ENCODE measurements at places on chromosomes 2 and 18.
A peak's percentile ranks its signal among the peaks of the same experiment; 100 is the strongest.

- DNase-seq, result no peak
Observed at GRCh38 chr2:221442128-221442527, 130.0 kb downstream of the EPHA4 start.

- DNase-seq, result peak; percentile 60
Observed at GRCh38 chr2:175309799-175310198, 128.3 kb upstream of the ATP5MC3 start.

DNA sequence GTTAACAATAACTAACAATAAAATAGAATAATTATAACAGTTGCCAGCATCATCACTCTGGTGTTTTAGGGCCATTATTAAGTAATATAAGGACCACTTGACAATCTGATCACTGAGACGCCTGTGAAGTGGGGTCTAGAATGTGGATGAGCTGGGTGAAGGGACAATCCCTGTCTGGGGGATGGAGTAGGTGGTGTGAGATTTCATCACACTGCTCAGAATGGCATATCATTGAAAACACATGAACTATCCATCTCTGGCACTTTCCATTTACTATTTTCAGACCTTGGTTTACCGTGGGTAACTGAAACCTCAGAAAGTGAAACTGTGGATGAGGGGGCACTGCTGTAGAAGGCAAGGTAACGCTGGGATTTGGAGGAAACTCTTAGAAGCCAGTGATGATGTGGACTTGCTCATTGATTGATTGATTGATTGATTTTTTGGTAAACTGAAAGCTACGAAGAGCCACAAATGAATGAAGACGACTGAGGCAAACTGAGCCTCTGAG, 204.4 kb upstream of the TWIST2 start:
- DNase-seq, result no peak

GRCh38 chr2:211401328-211401727, 844.9 kb downstream of the CPS1 start:
- no peak for DNase-seq

GRCh38 chr2:42325609-42326008, 35.4 kb downstream of the COX7A2L start:
- DNase-seq, result no peak

- DNase-seq, result no peak
Observed at GRCh38 chr2:18825838-18826237, 236.5 kb upstream of the NT5C1B start.

DNA sequence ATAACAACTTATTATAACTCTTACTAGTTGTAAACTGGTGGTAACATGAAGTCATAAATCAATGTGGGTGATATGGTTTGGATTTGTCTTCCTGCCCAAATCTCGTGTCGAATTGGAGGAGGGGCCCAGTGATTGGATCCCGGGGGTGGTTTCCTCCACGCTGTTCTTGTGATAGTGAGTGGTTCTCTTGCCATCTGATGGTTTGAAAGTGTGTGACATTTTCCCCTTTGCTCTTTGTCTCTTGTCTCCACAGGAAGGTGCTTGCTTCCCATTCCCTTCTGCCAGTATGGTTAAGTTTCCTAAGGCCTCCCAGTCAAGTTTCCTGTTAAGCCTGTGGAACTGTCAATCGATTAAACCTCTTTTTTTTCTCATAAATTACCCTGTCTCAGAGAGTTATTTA, 321.6 kb downstream of the DSEL start:
- DNase-seq, result no peak

DNA sequence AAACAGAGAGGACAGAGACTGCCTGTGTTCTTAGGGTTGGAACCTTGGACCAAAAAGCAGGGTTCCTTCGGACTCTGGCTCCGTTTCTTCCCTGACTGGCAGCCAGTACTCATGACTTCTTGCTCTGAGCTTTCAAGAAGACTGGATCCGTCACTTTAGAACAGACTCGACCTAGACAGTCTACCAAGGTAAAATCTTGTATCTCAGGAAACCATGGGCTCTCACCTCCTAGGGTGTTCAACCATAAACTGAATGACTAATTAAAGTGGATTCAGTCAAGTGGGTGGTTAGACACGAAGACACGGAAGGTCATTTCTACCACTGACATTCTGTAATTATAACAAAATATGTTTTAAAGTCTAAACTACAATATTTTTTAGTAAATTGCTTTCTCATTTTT, 153.8 kb upstream of the SLC39A10 start:
- no peak for DNase-seq

GRCh38 chr2:33645861-33646260, 46.8 kb upstream of the FAM98A start:
- DNase-seq, result no peak

GRCh38 chr2:104768694-104769093, 85.2 kb upstream of the POU3F3 start:
- no peak for DNase-seq

- DNase-seq, result no peak
Observed at GRCh38 chr2:32627441-32627813, 423 bp upstream of the TTC27 start.

GRCh38 chr2:224545884-224546644, 39.1 kb downstream of the CUL3 start:
- DNase-seq, result no peak

DNA sequence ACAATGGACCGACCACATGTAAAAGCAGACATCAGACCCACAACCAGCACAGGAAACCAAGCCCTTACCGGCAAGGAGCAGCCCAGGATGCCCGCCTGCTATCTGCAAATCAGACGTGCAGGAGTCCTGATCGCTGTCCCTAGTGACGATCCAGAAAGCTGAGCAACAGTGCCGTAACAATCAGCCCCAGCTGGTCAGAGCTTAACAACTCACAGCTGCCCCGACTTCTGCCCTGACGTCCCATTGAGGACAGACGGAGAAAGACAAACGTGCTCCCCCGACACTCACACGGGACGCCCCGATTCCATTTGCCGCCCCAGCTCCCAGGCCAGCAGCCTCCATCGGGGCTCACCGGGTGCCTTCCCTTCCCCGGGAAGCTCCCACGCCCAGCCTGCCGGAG, 39.8 kb upstream of the PXDN start:
- DNase-seq, result no peak

DNA sequence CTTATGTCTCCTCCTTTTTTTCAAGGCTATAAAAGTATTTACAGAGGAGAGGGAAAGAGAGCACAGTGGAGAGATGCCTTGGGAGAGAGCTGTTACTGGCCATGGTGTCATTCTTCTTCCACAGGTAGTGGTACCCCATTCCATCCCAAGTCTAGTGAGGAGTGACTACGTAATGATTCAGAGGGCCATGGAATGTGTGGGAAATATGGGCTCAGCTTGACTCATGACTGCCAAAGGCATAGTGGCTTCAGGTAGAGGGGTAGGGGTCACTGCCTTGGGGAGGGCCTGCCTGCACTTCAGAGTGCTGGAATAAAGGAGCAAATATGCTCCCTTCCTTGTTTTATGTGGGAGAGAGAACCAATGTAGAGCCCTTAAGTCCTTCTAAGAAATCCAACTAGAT, 620.6 kb downstream of the IRS1 start:
- no peak for DNase-seq

DNA sequence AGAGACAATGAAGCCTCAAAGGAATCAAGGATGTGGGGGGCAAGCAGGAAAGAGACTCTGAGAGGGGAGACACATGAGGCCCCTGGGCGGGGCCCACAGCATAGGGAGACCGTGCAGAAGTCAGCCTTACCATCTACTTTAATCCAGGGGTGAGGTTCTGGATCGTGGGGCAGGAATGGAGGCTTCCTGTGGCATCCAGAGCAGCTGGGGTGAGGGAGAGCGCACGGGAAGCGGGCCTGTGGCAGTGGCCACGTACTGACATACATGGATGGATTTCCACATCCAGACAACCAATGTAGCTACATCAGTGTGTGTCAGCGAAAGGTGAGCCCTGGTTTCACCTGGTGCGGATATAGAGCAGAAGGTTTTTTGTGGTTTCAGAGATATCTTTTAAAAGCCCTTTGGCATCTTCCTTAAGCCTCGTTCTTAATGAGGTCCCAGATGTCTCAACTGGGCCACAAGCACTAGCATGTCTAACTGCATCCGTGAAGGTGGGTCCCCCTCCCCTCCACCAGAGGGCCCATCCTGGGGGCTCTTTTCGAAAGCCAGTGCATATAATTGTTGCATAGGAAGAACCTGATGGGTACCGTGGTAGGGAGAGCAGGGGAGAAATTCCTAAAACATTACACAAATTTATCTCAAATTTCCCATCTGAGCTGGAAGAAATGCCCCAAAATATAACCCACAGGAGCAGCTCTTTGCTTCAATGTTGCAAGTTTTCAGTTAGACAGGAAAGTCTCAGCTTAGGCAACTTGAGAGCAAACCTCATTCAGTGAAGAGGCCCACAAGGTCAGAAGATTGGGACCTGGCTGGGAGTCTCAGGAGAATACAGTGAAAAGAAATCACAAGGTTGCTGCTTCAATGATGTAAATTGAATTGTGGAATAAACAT, 90.9 kb downstream of the SP3 start:
- DNase-seq, result no peak

DNA sequence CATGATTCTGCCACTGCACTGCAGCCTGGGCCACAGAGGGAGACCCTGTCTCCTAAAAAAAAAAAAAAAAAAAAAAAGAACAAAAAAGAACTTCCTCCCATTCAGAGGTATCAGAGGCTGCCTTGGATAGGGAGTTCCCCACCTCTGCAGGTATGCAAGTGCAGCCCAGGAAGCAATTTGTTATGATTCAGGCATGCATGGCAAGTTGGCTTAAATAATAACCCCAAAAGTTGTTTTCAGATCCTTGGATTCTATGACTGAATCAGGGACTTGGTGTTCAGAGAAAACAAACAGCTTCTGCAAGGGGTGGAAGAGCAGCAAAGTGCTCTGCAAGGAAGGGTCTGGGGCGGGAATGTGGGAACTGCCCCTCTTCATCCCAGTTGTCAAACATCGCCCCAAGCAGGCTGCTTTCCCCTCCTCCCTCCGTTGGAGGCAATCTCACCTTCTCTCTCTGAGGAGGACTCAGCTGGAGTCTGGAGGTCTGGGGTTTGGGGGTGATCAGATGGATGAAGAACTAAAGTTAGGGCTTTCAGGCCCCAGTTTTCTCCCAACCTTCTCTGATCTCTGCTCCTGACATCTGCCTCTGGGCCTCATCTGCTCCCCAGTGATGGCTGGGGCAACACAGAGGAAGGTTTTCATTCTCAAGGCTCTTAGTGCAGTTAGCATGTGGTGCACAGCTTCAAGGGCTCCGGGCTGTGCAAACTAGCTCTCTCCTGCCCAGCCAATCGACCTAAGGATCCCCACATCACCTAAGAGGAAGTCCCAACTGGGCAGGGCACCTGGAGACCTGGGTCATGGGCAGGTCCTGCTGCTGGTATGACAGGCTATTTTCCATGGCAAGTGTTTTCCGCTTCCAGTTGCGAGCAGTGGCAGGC, 3.5 kb upstream of the GDF7 start:
- DNase-seq, result no peak

DNA sequence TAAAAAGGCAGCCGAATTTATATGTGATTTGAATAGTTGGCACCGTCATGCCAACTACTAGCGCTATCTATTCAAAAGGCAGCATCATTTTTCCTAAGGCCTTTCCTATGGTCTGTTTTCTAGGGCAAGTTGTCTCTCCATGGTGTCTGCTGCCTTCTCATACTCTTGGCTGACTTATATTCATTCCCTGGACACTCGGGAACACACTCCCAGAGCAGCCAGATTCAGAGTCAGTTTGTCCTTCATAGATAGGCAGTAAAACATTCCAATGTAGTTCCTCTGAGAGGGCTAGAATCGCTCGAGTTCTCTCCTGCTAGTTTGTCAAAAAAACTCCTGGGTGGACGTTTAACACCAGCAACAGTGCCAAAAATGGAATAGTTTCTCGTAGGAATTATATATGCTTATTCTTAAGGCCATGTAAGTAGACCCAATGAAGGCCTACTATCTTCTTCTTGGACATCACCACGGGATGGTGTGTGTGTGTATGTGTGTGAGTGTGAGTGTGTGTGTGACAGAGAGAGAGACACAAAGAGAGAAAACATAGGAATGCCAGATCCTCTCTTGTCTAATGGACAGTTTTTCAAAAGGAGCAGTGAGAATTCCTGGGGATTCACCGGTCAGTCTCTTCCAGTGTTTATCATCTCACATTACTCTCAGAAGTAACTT, 129.3 kb upstream of the CTAGE1 start:
- DNase-seq, result no peak

GRCh38 chr2:215358891-215359575, 47.2 kb downstream of the ATIC start:
- DNase-seq, result no peak

GRCh38 chr2:123453046-123453700, 571.9 kb upstream of the CNTNAP5 start:
- DNase-seq, result no peak

DNA sequence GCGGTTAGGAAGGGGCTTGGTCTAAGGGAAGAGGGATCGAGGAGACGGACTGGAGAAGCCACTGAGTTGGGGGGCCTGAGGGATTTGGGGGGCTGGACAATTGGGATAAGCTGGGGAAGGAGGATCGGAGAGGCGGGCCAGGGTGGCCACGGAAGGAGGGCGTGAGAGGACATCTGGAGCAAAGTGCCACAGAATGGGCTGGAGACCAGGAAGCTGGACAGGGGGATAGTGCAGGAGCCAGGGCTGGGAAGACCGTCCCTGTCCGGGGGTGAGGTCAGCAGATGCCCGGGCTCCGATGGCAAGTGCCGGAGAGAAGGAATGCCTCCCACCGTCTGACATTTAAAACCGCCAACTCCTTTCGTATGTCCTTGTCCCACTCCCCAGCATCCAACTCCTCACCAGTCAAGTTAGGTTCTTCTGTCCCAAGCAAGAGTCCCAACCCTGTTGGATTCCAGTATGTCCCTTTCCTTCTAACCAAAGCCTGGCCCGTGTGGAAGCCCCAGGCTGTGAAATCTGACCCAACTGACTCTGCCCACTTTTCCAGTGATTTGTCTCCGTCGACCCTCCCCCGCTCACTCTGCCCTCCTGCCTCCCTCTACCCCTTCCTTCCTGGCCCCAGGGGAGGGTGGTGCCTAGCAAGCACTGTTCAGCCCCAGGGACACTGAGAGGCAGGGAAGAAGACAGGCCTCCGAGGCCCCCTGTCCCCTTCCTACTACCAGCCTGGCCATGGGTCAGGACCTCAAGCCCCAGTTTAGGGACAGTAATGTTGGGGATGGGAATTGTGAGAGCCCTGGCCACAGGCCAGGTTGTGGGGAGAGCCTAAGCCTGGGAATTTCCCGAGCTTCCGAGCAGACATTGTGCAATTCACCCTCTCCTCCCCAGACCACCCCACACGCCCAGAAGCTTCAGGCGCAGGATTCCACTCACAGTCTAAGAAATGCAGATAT, 31.5 kb upstream of the TMBIM1 start:
- DNase-seq, result no peak

DNA sequence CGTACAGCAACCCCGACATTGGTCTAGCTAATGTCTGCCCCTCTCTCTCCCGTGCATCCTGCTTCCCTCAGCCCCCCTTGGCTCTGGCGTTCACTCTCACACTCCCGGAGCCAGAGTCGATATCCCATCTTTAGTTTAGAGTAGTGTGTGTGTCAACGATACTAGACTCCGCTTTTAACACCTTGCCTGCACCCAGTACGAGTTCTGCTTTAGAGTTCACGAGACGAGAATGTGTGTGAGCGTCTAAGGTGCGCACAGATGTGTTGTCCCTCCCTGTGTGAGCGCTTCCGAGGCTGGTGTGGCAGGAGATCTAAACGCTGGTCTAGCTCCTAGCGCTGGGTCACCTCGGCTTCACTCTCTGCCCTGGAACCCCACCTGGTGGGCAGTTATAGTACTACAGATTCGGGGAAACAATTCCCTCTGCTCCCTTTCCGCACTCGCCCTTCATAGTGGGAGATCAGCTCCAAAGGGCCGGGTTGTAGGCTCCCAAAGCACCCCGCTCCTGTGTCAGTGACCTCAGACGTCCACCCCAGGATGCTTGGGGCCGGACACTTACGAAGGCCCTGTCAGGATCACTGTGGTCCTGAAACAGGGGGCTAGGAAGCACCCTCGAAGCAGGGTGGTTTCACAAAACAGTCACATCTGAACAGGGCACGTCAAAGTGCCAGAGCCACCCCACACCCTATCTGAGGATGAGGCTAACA, 2.6 kb upstream of the CYP26B1 start:
- peak; percentile 81 for DNase-seq
